ENCODE measurements at places on chromosomes 7 and 10.

DNA sequence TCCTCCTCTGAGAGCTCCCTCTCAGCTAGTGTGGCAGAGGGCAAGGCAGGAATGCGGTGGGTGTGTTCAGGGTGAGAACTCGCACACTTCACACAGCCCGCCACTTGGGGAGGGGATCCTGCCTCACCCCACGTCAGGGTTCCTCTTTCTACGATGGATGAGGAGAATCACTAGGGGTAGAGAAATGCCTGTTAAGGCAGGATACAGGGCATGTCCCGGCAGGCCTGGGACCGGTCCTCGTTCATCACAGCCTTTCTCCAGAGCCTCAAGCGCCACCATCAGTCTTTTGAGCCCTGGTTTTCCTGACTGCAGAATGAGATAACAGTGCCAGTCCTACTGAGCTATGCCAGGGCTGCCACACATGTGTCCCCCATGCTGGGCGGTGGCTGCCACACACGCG, 546.7 kb upstream of the ADARB2 start:
- DNase-seq: no peak

DNA sequence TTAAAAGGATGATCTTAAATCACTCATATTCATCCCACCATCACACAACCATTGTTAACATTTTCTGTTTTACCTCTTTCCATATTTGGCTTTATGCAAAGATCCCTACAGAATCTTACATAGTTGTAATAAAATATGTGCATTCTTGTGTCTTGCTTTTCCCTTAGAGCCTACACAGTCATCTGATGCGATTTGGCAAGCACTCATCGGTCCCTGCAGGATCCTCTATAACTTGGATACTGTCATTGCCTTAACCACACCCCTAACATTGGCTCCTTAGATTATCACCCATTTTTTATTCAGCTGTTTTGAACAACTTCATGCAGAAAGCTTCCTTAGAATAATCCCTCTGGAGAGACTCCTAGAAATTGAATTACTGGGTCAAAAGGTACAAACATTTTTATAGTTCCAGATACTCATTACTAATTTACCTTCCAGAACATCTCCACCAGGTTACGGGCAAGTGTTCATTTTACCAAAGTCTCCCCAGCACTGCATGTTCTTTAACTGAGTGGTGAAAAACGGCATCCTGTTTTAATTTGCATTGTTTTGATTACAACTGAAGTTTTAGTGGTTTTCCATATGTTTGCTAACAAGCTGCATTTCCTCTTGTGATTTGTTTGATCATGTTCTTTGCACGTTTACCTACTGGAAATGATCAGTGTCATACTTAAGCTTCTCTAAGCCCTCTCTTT, 268.3 kb downstream of the GRID1 start:
- DNase-seq: no peak

GRCh38 chr7:114293289-114294012, 121.2 kb upstream of the FOXP2 start:
- DNase-seq: no peak

- no peak for DNase-seq
Observed at GRCh38 chr10:109665321-109665720, 258.0 kb downstream of the XPNPEP1 start.

All from lung microvascular endothelial cell (primary cell).